ENCODE measurements at places on chromosomes 6 and 20.
A peak's percentile ranks its signal among the peaks of the same experiment; 100 is the strongest.

- H3K4me1 ChIP-seq, result no peaks in the 10 kb centered on the region
- no peak overlapping the region for H3K4me3 ChIP-seq
- H3K27ac ChIP-seq, result no peak overlapping the region
- no peaks in the 10 kb centered on the region for H3K27me3 ChIP-seq
- H3K36me3 ChIP-seq, result peaks cover 19% of the 10 kb centered on the region
Observed at GRCh38 chr6:42129360-42129676, 13.1 kb downstream of the C6orf132 start.

DNA sequence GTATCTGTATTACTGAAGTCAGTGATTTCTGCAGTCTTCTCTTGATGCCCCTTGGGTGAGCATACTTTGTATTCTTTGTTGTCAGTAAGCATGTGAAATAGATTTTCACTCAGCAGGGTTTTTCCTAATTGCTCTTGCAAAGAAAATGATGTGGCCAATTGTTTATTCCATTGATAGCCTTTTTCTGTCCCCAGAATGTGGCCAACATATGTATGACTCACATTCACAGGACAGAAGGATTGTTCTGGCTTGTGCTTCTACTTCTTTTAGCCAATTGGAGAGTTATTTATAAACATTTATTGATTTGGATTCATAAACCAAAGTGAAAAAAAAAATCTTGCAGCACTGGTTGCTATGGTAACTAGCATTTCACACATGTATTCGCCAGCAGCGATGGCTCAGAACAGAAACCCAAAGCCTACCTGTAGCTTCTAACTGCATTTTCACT, 54.4 kb upstream of the RBM24 start:
- H3K27me3 ChIP-seq, result no peaks in the 10 kb centered on the region
- no peak overlapping the region for H3K27ac ChIP-seq
- no peak overlapping the region for H3K4me3 ChIP-seq
- H3K36me3 ChIP-seq, result no peaks in the 10 kb centered on the region

GRCh38 chr20:46171909-46172308, 53.8 kb downstream of the CD40 start:
- no peak overlapping the region for H3K4me3 ChIP-seq
- no peak for DNase-seq
- no peak overlapping the region for H3K27ac ChIP-seq
- H3K4me1 ChIP-seq, result no peaks in the 10 kb centered on the region
- no peaks in the 10 kb centered on the region for H3K36me3 ChIP-seq

GRCh38 chr6:116385921-116386320, 15.2 kb downstream of the DSE start:
- H3K27ac ChIP-seq, result peak overlapping the region; percentile 33
- DNase-seq, result no peak
- peaks cover 53% of the 10 kb centered on the region for H3K4me1 ChIP-seq

GRCh38 chr6:114404339-114404955, 61.6 kb upstream of the HS3ST5 start:
- no peaks in the 10 kb centered on the region for H3K4me1 ChIP-seq
- no peak overlapping the region for H3K4me3 ChIP-seq
- H3K36me3 ChIP-seq, result no peaks in the 10 kb centered on the region
- no peak for DNase-seq
- no peak overlapping the region for H3K27ac ChIP-seq

GRCh38 chr6:44650947-44651346, 263.4 kb downstream of the CDC5L start:
- H3K27ac ChIP-seq, result no peak overlapping the region
- no peaks in the 10 kb centered on the region for H3K36me3 ChIP-seq
- peaks cover 3% of the 10 kb centered on the region for H3K27me3 ChIP-seq
- H3K4me1 ChIP-seq, result peaks cover 9% of the 10 kb centered on the region
- no peak overlapping the region for H3K4me3 ChIP-seq

- no peak overlapping the region for H3K4me3 ChIP-seq
- no peaks in the 10 kb centered on the region for H3K36me3 ChIP-seq
- H3K4me1 ChIP-seq, result no peaks in the 10 kb centered on the region
- no peak overlapping the region for H3K27ac ChIP-seq
- DNase-seq, result no peak
- peaks cover 3% of the 10 kb centered on the region for H3K27me3 ChIP-seq
Observed at GRCh38 chr20:24337069-24337468, 132.4 kb upstream of the SYNDIG1 start.

- H3K27ac ChIP-seq, result peak overlapping the region; percentile 38
- no peaks in the 10 kb centered on the region for H3K4me1 ChIP-seq
- H3K36me3 ChIP-seq, result no peaks in the 10 kb centered on the region
- peak; percentile 75 for DNase-seq
Observed at GRCh38 chr6:106119546-106119945, 33.4 kb downstream of the PRDM1 start.

GRCh38 chr6:2196079-2196679, 49.2 kb downstream of the GMDS start:
- no peaks in the 10 kb centered on the region for H3K36me3 ChIP-seq
- H3K27ac ChIP-seq, result no peak overlapping the region
- peaks cover 11% of the 10 kb centered on the region for H3K4me1 ChIP-seq
- H3K4me3 ChIP-seq, result no peak overlapping the region
- no peak for DNase-seq

DNA sequence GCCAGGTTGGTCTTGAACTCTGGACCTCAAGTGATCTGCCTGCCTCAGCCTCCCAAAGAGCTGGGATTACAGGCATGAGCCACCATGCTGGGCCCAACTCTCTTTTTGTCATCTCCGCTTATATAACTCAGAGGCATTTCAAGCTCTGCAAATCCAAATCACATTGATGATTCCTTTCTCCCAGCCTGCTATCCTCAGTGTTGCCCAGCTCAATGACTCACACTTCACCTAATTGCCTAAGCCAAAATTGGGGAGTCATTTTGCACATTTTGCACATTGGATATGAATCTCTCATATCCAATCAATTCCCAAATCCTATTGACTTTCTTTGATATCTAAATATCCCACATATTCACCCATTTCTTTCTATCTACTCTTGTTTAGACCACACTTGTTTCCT, 3.9 kb downstream of the UTRN start:
- no peak for DNase-seq
- peaks cover 24% of the 10 kb centered on the region for H3K4me1 ChIP-seq
- no peak overlapping the region for H3K4me3 ChIP-seq
- H3K27me3 ChIP-seq, result no peaks in the 10 kb centered on the region
- H3K36me3 ChIP-seq, result peaks cover 14% of the 10 kb centered on the region

- H3K4me3 ChIP-seq, result no peak overlapping the region
- no peak overlapping the region for H3K27ac ChIP-seq
- H3K36me3 ChIP-seq, result peaks cover 2% of the 10 kb centered on the region
- H3K27me3 ChIP-seq, result no peaks in the 10 kb centered on the region
- H3K4me1 ChIP-seq, result no peaks in the 10 kb centered on the region
- no peak for DNase-seq
Observed at GRCh38 chr6:118963003-118963402, 28.0 kb upstream of the MCM9 start.

DNA sequence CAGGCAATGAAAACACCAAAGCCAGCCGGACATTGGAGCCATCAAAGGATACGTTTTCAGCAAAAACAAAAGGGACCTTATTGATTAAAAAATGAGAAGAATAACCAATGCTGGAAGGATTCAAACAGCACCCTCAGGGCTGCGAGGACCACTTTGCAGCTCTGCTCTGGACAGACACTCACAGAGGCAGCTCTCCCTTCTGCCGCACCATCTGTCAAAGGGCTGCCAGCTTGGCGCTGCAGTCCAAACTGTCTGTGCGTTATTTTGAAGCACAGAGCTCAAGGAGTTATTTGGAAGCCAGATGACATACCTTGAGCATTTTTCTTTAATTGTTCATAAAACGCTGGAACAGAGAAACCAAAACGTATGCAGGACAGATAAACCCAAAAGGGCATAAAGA, 85.2 kb downstream of the KIF16B start:
- no peaks in the 10 kb centered on the region for H3K27me3 ChIP-seq
- no peak overlapping the region for H3K4me3 ChIP-seq
- no peak overlapping the region for H3K27ac ChIP-seq
- no peaks in the 10 kb centered on the region for H3K4me1 ChIP-seq
- no peak for DNase-seq

GRCh38 chr6:41799559-41799911, 12.0 kb downstream of the TOMM6 start:
- H3K4me1 ChIP-seq, result no peaks in the 10 kb centered on the region
- no peak overlapping the region for H3K4me3 ChIP-seq
- H3K27ac ChIP-seq, result no peak overlapping the region
- peaks cover 33% of the 10 kb centered on the region for H3K36me3 ChIP-seq
- no peak for DNase-seq
- H3K27me3 ChIP-seq, result no peaks in the 10 kb centered on the region

- H3K27ac ChIP-seq, result no peak overlapping the region
- H3K4me3 ChIP-seq, result no peak overlapping the region
- H3K27me3 ChIP-seq, result no peaks in the 10 kb centered on the region
- DNase-seq, result no peak
- H3K36me3 ChIP-seq, result no peaks in the 10 kb centered on the region
Observed at GRCh38 chr6:8180327-8181159, 78.2 kb upstream of the EEF1E1 start.

GRCh38 chr6:166423781-166424180, 41.0 kb upstream of the MPC1 start:
- no peaks in the 10 kb centered on the region for H3K27me3 ChIP-seq
- H3K4me1 ChIP-seq, result no peaks in the 10 kb centered on the region
- no peak for DNase-seq
- H3K27ac ChIP-seq, result no peak overlapping the region
- no peak overlapping the region for H3K4me3 ChIP-seq
- H3K36me3 ChIP-seq, result peaks cover 61% of the 10 kb centered on the region

GRCh38 chr20:25626779-25627178, 3.0 kb upstream of the NANP start:
- no peaks in the 10 kb centered on the region for H3K36me3 ChIP-seq
- H3K4me3 ChIP-seq, result no peak overlapping the region
- H3K27ac ChIP-seq, result no peak overlapping the region
- DNase-seq, result no peak
- peaks cover 11% of the 10 kb centered on the region for H3K4me1 ChIP-seq
- H3K27me3 ChIP-seq, result no peaks in the 10 kb centered on the region

DNA sequence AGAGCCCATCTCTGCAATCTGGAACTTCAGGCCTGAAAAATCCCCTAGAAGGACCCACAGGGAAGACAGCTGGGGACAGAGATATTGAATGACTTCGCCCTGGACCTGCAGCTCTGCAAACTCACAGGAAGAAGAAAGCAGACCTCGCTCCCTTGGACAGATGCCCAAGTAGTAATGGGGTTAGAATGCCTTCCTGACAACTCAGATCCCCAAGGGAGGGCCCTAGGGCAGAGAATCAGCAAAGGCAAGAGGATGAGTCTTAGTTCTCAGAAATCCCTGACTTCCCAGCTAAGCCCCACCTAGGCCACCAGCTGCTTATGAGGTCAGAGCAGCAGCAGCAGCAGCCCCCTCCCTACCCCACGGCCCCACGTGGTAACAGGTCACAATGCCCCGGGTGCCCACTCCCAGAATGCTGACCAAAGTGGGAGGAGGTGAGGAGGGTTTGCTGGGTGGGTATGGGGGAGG, at the start of gene C20orf141:
Gene C20orf141, plus strand, starts transcription at position 401 of the 465 bp plus-strand sequence. CDS start 198 bp downstream, outside the sequence.
- DNase-seq, result no peak
- H3K27ac ChIP-seq, result no peak within 1 kb of the TSS
- H3K36me3 ChIP-seq, result no peaks in the 10 kb centered on the region
- no peaks in the 10 kb centered on the region for H3K4me1 ChIP-seq
- H3K27me3 ChIP-seq, result peaks cover 6% of the 10 kb centered on the region
- H3K4me3 ChIP-seq, result no peak within 1 kb of the TSS

- DNase-seq, result no peak
- H3K36me3 ChIP-seq, result no peaks in the 10 kb centered on the region
- H3K27me3 ChIP-seq, result no peaks in the 10 kb centered on the region
- H3K4me1 ChIP-seq, result peaks cover 25% of the 10 kb centered on the region
- H3K27ac ChIP-seq, result no peak overlapping the region
Observed at GRCh38 chr20:48294196-48294595, 508.9 kb upstream of the SULF2 start.

DNA sequence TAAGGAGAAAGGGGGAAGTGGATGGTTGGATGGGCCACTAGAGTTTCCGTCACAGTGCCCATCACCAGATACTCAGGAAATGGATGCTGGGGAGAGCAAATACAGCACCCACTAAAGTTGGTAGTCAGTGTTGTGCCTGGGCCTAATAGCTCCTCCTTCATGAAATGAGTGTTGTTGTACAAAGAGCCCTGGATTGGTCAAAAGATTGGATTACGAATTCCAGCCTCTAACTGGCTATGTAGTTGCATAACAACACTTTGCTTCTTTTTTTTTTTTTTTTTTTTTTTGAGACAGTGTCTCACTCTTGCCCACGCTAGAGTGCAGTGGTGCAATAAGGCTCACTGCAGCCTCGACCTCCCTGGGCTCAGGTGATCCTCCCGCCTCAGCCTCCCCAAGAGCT, 27.4 kb downstream of the KCNG1 start:
- peaks cover 22% of the 10 kb centered on the region for H3K27me3 ChIP-seq
- H3K4me1 ChIP-seq, result no peaks in the 10 kb centered on the region
- no peak overlapping the region for H3K4me3 ChIP-seq
- DNase-seq, result no peak
- no peak overlapping the region for H3K27ac ChIP-seq

DNA sequence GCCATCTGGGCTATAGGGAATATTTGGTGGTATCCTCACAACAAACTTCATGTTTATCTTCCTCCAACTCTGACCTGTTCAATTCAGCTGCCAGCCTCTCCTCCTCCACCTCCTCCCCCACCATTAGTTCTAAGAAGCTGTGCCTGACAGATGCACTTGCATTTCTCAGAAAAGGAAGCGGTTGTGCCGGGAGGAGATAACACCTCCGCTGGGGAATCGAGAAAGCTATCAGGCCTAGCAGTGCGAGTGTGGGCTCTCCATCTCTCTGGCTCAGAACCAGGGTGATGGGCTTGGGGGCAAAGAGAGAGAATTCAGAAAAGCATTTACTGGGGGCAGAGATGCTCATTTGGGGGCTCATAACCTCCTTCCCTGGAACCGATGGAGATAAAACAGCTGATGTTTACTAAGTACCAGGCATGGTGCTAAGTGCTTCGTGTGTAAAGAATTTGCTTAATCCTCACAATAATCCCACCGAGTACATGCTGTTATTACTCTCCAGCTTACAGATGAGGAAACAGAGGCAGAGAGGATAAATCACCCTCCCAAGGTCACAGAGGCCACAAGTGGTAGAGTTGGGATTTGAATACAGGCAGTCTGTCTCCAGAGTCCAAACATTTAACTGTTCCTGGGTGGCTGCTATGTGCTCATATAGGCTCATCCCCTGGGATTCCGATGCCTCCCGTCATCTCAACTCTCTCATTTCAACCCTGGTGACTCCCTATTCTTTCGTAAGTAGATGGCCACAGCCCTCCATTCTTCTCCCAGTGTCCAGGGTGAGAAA, 38.3 kb downstream of the COX4I2 start:
- no peaks in the 10 kb centered on the region for H3K27me3 ChIP-seq
- H3K27ac ChIP-seq, result peak overlapping the region; percentile 83
- H3K4me3 ChIP-seq, result peak overlapping the region; percentile 40
- peaks cover 19% of the 10 kb centered on the region for H3K36me3 ChIP-seq

- no peak for DNase-seq
- H3K36me3 ChIP-seq, result no peaks in the 10 kb centered on the region
- H3K27me3 ChIP-seq, result no peaks in the 10 kb centered on the region
- H3K27ac ChIP-seq, result no peak overlapping the region
- H3K4me3 ChIP-seq, result no peak overlapping the region
Observed at GRCh38 chr6:128532827-128533226, 12.4 kb upstream of the PTPRK start.

- peak; percentile 45 for DNase-seq
- no peaks in the 10 kb centered on the region for H3K27me3 ChIP-seq
- H3K27ac ChIP-seq, result no peak overlapping the region
Observed at GRCh38 chr6:98657764-98658163, 176.6 kb upstream of the POU3F2 start.

- no peak overlapping the region for H3K4me3 ChIP-seq
- no peak for DNase-seq
- no peak overlapping the region for H3K27ac ChIP-seq
- peaks cover 23% of the 10 kb centered on the region for H3K36me3 ChIP-seq
Observed at GRCh38 chr6:125852587-125852986, 61.8 kb downstream of the NCOA7 start.

Data from lower lobe of right lung (tissue), 2 donors.